ENCODE measurements at places on chromosomes 7 and 10. TPM values are rescaled to one million over a fixed set of nuclear protein-coding genes. Genes with fewer than 3 reads are reported as not detected.

Gene FAM3C
- 45.2 TPM for total RNA-seq

GRCh38 chr10:77084431-77085144, 553.0 kb downstream of the KCNMA1 start:
- no peak for DNase-seq

Gene TIMM23
- 77.6 TPM for total RNA-seq

Gene ANKRD2
- total RNA-seq: not detected

GRCh38 chr7:109386959-109387358, 817.3 kb downstream of the DNAJB9 start:
- no peak for DNase-seq

DNA sequence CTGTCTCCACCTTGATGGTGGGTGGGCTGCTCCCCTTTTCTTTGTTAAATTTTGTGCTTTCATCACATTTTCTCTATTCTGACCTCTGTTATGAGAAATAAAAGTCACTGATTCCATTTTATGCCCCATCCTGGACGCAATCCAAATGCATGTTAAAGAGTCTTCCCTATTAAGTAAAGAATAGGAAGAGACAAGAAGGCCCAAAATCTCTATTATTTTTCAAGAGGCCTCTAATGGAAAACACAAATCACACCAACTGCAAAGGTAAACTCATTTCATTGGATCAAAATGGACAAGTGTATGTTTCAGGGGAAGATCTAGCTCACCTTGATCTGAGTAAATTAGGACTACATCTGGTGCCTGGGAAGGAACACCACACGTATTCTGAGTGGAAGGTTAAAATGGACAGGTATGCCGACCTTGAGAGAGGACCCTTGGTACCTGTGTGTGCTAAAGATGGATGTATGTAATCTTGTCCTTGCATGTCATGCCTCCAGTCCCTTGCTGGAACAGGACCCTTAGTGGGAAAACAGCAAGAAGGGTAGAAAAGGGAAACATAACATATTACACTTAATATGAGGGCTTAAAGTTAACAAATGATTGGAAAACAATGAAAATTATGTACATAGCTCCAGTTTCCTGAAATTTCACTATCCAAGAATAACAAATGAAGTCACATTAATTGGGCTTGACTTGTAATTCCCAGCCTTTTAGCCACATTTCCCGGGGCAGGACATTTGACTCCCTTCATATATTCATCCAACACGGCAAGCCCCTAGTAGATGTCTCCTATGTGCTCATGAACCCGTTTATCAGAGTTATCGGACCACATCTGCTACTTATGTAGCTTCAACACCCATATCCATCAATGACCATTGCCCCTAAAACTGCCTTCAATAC, 7.6 kb downstream of the IFIT2 start:
- no peak for DNase-seq
